ENCODE measurements at places on chromosomes 11 and 22.
A peak's percentile ranks its signal among the peaks of the same experiment; 100 is the strongest.

DNA sequence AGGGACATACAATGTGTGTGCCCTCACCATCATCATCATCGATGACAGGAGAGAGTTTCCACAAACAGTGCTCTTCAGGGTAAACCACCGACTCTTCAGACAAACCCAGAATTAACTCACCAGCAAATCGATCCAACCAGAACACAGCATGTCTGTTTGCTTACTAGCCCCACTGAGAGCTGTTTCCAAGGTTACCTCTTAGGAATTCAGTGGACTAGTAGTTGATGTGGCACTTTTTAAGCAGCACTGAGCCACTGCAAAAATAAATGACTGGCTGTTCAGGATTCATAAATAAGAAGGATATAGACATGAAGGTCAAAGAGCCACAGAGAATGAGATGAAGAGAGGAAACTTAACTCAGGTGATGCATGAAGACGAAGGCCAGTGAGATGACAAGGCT lies 83.1 kb downstream of the PARVA start:
- DNase-seq: no peak

DNA sequence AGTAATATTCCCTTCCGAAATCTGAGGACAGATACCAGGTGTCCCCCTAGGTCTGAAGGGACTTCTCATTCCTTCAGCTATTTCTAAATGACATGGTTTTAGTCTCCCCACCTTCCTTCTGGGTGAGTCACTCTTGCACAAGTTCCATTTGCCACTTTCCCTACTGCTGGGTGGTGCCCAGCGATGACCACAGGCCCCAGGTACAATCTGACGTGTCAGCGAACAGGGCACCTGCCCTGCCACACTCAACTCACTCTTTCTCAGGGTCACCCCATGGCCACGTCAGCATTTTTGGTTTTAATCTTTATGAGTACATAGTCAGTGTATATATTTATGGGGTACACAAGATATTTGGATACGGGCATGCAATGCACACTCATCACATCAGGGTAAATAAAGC lies 17.2 kb downstream of the POU2AF1 start:
- DNase-seq: no peak

DNA sequence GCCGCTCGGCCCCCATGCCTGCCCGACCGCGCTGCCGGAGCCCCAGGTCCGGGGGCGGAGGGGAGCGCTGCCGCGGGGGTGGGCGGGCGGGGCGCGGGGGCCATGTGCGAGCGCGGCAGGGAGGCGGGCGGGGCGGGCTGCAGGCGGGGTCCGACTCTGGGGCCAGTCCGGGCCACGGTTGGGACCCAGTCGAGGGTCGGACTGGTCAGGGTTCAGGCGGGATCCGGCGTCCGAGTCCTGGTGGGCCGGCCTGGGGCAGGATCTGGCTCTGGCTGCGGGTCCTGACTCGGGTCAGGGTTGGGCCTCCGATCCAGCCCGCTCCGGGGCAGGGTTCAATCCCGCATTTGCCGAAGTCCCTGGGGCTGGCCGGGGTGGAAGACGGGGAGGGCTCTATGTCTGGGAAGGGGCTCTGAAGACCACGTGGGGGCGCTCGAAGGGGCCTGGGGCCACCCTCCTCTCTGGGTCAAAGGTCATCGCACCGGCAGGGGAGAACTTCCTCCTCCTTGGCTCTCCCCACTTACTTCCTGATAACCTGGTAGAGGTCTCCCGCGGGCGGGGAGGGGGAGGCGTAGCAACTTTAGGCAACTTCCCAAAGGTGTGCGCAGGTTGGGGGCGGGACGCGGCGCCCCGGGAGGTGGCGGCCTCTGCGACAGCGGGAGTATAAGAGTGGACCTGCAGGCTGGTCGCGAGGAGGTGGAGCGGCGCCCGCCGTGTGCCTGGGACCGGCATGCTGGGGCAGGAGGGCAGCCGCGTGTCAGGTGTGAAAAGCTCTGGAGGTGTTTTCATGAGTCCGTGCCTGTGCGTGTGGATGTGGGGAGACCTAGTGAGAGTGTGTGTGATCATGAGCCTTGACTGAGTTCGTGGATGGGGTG lies 603 bp downstream of the ESRRA start:
- peak; percentile 64 for DNase-seq

DNA sequence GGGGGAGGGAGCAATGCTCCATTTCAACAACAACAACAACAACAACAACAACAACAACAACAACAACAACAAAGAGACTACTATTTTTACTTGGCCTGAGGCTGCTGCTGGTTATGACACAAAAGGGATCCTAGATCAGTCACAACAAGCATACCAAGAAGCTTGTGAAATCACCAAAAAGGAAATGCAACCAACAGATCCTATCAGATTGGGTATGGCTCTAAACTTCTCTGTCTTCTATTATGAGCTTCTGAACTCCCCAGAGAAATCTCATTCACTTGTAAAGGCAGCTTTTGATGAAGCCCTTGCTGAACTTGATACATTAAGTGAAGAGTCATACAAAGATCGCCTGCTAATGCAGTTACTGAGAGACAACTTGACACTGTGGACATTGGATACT lies 10.5 kb upstream of the MS4A2 start:
- no peak for DNase-seq

GRCh38 chr22:39707816-39708215 lies 137.3 kb downstream of the CACNA1I start:
- no peak for DNase-seq

DNA sequence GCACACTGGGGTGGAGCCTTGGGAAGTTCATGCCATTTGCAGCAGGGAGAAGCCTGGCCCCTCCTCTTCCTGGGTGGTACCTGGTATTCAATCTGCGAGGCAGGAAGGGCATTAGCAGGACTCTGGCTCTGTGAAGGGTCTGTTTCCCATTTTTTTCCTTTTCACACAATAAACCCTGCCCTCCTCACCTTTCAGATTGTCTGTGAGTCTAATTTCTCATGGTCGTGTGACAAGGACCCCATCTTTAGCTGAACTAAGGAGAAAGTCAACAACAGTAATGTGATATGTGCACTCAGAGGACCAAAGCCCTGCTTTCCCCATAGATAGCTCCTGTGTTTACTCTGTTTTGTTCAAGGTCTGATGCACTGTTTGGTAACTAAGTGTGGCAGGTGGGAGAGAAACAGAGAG lies 26.6 kb upstream of the CASP4 start:
- DNase-seq: no peak

- no peak for DNase-seq
Measured at GRCh38 chr11:68436162-68436888, 24.2 kb upstream of the PPP6R3 start.

GRCh38 chr22:27400811-27401210 lies 400.7 kb downstream of the MN1 start:
- no peak for DNase-seq

DNA sequence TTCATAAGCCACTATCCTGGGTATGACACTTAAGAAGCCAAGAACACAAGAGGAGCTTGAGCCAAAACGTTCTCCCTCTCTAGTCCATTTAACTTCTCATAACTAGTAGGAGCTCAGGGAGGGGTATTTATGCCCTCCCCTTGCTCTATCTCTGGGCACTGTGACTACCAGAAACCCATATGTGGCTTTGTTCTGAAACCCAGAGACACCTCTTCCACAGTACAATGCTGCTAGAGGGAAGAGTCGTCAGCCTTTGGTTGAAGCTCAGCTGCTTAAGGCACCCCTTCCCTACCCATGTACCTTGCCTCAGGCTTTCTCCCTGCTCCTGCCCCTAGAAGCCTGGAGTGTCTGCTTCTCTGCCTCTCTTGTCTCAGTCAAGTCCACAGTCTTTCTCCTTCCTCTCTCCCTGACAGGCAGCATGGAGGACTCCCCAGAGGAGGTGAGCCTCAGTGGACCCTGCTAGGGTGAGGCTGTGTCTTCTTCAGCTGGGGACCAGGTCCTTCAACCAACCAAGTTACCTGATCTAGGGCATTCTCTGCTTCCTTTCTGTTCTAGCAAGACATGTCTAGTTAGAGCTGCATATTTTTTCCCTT lies 23.1 kb upstream of the USP47 start:
- no peak for DNase-seq

GRCh38 chr11:58674609-58675008 lies 52.1 kb downstream of the CNTF start:
- DNase-seq: no peak

GRCh38 chr11:58503361-58503856 lies 4.5 kb downstream of the OR5B21 start:
- no peak for DNase-seq

DNA sequence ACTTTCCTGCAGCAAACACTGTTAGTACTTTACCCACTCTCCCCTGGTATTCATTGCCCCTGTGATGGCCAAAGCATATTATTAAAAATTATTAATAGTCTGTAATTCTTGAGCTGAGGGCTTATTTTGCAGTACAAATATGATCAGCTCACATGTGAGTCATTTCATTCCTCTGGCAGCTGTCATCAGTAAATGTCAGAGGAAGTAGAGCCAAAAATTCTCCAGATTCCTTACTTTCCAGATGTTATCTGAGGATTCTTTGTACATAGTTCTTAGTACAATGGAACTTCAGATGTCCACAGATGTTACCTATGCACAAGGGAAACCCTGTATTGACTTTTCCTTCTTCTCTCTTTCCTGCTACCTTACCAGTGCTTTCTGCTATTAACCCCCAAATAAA lies 12.5 kb downstream of the OR5B3 start:
- no peak for DNase-seq

DNA sequence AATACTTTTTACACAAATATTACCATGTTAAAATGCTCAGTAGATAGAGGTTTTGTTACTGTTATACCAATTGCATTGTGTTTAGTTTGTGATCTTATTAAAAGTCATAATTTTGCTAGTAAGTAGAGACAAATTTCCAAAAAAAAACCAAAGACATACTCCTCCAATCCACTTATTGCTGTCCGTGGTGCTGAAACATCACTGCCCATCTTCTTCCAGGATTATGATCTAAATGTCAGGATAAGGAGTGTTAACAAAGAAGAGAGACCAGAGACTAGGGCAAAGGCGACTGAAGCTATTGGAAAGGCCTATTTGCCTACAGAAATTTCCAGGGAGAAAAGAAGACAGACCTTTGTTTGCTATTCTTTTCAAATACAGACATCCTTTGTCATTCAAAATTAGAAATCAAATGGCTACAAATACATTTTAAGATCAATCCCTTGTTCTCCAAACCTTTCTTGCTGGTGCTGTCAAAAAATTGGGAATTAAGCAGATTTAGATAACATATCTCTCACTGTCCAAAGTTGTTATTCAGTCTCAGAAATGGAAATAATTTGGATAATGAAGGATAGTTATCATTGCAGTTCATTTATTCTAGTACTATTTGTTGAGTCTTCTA lies 199.7 kb downstream of the C11orf91 start:
- no peak for DNase-seq

GRCh38 chr22:31339148-31339832 lies 6.9 kb downstream of the PATZ1 start:
- no peak for DNase-seq

DNA sequence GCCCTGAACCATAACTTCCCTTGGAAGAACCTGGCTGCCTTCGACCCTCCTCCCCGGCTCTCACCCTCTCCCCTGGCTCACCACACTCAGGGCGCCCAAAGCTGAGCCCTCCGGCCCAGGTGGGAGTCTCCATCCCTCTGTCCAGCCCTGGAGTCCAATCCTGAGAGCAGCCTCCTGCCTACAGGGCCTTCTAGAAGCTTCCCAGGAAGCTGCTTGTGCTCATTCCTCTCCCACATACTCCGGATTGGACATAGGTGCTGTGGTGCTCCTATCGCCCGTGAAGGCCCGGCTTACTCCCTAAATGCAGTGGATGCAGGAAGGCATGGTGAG lies 1332.0 kb downstream of the BRD1 start:
- DNase-seq: no peak

DNA sequence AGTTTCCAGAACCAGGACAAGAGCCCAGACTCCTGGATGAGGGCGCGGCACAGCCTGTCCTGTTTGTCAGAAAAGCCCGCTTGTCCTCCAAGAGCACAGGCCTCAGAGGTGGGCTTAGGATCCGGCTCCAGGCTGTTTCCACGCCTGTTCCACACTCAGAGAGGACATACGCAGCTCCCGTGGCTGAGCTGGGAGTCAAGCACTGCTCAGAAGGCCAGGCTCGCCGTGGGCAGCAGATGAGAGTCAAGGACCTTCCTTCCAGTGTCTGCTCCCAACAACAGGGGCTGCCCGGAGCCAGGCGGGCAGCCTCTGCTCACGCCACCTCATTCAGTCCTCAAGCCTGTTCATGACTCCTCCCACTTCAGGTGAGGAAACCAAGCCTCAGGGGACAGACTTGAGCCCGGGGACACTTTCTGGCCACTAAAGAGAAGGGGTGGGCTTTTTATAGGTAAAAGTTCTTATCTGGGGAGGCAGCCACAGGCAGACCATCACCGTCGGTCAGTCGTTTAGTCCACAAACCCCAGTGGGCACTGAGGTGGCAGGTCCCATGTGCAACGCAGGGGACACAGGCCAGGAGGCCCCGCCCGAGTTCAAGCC lies 3.8 kb downstream of the CYB5R3 start:
- no peak for DNase-seq

DNA sequence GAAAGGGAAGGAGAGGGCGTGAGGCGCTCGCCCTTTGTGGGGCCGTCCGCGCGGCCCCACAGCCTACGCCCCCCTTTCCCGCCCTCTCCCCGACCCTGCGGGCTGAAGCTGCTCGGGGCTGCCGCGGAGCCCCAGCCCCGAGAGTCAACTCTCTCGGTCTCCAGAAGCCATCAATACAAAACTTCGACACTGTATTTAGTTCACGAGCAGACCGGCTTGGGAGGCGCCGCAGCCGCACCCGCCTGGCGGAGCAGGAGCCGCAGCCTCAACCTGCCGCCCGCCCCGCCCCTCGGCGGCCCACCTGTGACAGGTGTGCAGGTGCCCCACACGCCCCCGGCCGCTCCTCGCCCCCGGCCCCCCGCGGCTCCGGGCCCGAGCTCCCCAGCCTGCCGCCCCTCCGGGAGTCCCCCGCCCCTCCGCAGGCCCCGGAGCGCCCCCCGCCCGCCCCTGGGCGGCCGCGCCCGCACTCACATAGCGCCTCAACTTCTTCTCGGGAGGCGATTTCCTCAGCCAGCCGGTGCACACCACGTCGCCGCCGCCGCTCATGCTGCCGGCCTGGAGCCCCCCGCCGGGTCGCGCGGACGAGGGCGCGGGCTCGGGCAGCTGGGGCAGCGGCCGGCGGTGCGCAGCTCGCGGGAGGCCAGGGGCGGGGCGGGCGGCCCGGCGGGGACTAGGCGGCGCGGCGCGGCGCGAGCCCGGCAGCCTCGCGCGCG lies at the start of gene GAB2:
GAB2 (minus strand) TSS at position 646 of the 713 bp plus-strand sequence; CDS start at position 546, 100 bp downstream.
- no peak for DNase-seq

All from C1 segment of cervical spinal cord (tissue), 14 donors.